ENCODE measurements at places on chromosomes 2 and 18.

DNA sequence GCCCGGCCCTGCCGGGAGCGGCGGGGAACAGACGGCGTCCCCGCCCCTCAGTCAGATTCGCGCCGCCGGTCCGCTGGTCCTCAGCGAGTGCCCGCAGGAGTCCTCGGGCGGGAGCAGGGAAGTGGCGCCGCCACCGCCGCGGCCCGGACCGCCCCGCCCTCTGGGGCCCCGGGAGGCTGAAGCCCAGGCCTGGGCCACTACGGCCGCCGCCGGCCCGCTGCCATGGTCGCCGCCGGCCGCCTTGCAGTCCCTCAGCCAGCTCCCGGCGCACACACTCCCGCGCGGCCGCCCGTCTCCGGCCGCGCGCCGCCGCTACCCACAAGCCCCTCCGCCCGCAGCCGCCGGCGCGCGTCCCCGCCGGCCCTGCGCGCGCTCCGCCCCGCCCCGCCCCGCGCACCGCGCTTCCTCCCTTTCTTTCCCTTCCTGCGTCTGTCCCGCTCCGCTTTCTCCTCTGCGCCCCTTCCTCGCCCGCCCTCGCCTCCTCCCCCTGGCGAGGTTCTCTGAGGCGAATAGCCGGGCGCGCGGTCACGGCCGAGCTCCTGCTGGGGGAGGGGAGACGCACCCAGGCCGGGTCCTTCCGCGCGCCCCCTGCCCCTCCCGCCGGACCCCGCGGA is at the start of gene ROCK2:
Gene ROCK2 (minus strand): TSS at position 295 of the 614 bp plus-strand sequence. CDS start 500 bp downstream, outside the sequence.
- DNase-seq = peak; percentile 64

DNA sequence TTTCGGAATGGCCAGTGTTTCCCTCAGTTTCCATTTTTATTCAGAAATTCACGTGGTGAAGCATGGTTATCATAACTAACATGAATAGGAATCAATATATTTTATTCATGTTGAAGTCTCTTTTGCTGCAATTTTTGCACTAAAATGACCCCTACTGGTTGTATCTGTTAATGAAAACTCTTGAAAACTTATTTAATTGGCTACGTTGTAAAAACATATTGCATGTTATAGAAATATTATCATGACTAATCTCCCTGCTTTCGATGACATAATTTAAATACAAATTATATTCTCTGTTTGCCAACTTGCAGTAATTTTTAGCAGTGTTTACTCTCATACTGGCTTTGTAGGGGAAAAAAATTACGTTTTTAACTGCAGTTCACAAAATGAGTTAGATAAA is 3.5 kb downstream of the CRIM1 start:
- no peak for DNase-seq

- DNase-seq = no peak
Observed at GRCh38 chr2:109460553-109461324, 153.0 kb downstream of the SEPTIN10 start.

DNA sequence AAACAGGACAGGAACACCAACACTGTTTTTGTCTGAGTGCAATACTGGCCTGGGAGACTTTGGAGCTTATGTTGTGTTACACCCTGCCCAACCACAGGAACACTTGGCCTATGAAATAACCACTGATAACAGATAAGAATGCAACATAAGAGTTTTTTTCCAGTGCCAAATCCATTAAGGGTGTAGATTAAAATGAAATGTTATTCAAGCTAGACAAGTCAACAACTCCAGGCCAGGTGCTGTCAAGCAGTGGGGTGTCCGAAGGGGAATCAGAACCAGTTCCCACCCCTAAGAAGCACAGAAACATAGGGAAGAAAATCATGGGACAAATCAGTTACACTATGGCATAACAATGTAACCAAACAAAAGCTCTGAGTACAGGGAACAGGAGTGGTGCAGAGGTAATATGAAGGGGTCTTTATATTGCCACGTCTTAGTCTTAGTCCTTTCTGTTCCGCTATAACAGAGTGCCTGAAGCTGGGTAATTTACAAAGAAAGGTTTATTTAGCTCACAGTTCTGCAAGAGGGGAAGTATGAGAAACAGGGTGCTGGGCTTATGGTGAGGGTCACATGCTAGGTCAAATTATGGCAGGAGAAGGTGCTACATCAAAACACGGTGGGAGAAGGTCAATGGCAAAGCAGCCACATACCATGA is 3.8 kb downstream of the AFG3L2 start:
- DNase-seq = no peak

GRCh38 chr2:223894009-223894408 is 51.1 kb downstream of the WDFY1 start:
- DNase-seq = no peak

Data from NCI-H1105 (cell line).